ENCODE measurements at places on chromosomes 6 and 20.

DNA sequence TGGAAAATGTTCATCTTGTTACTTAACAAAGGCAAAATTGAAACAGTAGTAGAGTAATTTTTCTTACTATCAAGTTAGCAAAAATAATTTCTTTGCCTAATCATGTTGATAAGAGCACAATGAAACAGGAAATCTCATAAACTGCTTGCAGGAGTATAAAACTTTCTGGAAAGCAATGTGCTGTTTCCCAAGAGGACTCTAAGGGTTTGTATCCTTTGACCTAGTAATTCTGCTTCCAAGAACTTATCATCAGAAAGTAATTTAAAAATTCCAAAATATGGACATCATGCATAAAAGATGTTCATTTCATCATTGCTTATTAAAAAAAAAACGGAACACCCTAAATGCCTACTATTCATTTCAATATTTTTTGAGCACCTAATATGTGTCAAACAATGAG, 46.1 kb upstream of the TNFAIP3 start:
- DNase-seq = no peak

DNA sequence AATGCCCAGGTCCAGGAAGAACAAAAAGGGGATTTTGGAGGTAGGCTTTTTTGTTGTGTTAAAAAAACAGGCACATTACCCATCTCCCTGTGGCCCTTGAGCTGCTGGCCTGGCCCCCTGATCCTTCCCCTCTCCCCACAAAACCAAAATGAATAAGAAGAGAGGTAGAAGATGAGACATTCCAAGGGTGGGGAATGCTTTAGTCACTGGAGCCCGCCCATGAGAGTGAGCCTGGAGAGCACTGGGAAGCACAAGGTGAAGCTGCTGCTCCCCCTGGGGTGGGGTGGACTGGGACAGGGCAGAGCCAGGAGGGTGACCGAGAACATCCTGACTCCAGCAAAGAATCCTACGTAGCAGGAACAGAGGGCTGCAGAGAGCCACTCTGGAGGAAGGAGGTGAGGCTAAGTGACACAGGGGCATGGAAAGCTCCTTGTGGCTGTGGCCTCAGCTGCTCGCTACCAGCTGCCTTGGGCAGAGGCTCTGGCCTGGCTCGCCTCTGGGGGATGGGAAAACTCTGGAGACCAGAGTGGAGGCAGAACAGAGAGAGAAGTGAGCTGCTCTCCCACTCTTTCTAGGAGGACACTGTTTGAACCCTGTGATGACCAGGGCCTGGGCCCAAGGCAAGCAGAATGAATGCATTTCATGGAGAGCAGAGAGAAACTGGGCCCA, 48.3 kb downstream of the AKAP7 start:
- DNase-seq = no peak

- no peak for DNase-seq
Observed at GRCh38 chr6:84344005-84344404, 116.6 kb upstream of the CEP162 start.

- no peak for DNase-seq
Observed at GRCh38 chr20:9202420-9203080, 133.7 kb downstream of the PLCB4 start.

DNA sequence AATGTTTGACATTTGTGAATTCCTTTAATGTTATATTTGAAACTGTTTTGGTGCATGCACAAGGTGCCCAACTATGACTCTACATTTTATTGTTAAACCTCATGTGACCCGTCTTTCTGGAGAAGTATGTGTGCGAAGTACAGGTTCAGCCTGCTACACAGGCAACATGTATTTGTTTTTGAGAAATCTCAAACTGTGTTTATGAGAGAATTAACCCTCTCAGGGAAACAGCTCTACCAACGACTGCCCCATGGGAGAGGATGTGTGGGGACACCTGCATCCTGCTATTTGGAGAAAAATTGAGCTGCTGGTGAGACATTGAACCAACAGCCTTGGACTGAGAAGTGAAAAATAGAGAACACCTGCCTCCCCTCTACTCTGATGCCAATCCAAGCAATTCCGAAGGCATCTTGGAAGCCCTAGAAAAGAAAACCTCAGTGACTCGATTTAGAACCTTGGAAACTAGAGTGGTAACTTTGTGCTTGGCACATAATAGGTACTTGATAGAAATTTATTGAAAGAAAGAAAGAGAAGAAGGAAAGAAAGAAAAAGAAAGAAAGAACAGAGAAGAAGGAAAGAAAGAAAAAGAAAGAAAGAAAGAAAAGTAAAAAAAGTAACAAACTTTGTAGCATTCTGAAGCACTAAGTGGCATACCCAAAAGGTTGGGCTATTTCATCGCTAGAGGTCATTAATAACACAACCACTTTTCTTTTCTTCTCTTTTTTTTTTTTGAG, 2.9 kb upstream of the AKAP12 start:
- DNase-seq = no peak

- DNase-seq = no peak
Observed at GRCh38 chr6:28929887-28930620, 6.3 kb upstream of the TRIM27 start.

GRCh38 chr6:93424303-93425064, 5.1 kb upstream of the EPHA7 start:
- no peak for DNase-seq

- DNase-seq = no peak
Observed at GRCh38 chr6:122393351-122393896, 6.0 kb upstream of the HSF2 start.

DNA sequence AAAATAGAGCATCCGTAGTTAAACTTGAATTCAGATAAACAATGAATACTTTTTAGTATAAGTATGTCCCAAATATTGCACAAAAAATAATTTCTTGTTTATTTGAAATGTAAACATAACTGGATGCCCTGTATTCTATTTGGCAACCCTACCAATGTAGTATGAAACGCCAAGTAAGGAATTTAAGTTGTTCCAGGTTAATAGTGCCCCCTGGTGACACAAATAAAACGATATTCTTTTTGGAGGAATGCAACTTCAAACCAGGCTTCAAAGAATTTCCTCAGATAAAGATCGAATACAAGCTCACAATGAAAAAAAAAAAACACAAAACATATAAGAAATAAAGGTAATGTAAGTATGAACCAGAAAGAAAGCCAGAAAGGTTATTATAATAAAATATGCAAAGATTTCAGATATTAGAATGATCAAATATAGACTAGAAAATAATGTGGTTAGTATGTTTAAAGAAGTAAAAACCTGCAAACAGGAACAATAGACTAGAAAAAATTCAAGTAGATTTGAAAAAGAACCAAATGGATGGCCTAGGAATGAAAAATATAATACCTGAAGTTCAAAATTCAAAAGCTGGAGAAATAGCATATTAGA, 18.4 kb upstream of the AKAP7 start:
- DNase-seq = no peak

DNA sequence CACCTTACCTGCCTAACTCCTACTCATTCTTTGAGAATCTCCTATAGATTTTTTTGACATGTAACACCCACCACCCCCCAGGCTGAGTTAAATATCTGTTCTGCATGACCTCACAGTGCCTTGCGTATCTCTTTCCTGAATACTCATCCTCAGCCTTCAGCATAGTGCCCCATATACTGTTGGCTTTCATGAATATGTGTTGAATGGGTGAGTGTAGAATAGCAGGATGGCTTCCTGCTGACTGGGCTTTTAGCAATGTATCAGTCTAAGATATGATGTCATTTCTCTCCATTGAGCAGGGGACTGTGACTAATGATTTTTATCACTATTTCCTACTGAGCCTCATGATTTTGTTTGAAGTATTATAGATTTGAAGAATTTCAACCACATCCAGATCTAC, 361.6 kb upstream of the MARCKS start:
- DNase-seq = no peak

DNA sequence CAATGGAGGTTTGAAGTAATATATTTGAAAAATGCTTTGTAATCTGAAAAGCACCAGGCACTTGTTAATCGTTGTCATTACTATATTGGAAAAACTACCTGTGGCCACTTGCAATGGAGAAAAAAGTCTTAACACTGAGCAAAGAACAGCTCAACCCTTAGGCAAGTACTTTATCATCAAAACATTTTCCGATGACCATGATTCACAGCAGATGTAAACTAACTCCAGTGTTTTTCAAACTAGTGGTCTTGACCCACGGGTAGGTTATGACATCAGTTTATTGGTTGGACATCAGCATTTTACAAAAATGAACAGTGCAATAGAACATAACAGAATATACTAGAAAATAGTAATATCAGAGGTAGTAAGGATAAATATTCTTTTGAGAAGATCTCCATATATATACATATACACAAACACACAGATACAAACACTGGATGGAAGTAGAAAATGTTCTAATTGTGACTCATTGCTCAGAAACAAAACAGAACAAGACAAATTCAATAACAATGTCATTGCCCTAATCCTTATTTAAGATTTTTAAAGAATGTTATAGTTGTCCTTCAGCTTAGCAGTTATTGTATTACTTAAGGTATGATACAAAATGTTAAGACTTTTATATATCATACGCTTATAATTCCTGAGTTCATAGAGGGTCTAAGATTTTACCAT, 123.0 kb downstream of the PLCB1 start:
- no peak for DNase-seq

- no peak for DNase-seq
Observed at GRCh38 chr6:155143578-155144106, 120.2 kb upstream of the CLDN20 start.

GRCh38 chr6:57190140-57190539, 18.0 kb downstream of the BAG2 start:
- no peak for DNase-seq

GRCh38 chr20:58308680-58309527, 611 bp upstream of the RAB22A start:
- DNase-seq = peak; percentile 82

- DNase-seq = no peak
Observed at GRCh38 chr6:21639316-21639715, 45.8 kb downstream of the SOX4 start.

- DNase-seq = no peak
Observed at GRCh38 chr20:36320261-36320897, 14.2 kb downstream of the DLGAP4 start.

DNA sequence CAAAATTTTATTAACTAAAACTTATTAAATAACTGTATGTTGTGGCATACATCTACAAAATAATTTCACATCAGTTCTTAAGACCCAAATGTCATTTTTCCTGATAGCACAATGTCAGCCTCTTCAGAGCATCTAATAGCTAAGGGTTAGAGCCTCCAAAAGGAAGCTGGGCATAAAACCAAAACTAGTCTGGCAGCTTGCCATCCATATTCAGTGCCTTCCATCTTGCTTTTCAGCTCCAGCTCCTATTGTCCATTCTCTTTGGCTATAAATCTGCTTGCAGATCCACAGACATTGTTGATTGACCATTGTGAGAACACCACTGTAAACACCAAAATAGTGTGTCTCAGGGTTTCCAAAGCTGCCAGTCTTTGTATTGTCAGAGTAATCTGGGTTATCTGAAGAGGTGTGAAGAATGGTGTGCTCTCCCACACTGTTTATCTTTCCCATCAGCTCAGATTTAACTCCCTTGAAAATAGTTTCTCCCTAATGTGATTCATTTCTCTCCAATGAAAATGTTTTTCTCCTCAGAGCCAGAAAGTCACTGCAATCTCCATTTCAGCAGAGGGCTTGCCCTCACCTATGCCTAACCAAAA, 154.8 kb upstream of the KCNQ5 start:
- no peak for DNase-seq

DNA sequence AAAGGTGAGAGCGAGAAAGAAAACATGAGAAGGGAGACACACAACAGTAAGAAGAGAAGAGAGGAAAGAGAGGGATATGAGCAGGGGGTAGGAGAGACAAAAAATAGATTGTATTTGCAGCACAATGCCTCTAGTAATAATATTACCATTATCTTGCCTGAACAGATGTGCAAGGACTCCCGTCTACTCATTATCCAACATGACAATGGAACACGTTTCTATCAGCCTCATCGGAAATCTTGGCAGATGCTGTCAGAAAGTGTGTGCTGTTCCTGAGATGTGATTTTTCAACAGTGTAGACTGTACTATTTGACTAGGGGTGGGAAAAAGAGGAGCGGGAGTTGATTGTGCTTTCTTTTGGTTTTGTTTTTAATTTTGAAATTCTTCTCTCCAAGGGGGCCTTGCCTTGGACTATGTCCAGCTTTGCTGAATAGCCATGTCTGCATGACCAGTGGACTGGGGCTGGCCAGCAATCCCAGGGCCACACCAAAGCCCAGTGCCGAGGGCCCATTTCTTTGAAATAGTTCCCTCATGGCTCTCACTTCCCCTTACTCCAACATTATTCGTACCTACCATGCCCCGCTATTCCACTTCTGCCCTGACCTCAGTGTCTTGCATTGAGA, 11.3 kb upstream of the TRAM2 start:
- DNase-seq = no peak

DNA sequence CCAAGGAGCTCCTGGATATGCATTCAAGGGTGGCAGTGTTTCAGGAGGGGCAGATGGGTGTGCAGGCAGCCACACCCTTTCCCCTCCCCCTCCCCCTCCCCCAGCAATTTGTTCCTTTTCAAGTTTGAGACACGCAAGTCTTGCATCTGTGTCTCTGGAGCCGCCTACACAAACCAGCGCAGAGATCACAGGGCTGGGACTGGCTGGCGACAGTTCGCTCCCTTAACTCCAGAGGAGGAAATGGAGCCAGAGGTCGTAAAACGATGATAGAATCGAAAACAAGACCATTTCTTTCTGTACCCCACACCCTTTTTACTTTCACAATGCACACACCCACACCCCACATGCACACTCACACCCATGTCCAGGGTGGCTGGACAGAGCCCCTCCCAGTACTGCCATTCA, 163.1 kb downstream of the LY86 start:
- DNase-seq = no peak

DNA sequence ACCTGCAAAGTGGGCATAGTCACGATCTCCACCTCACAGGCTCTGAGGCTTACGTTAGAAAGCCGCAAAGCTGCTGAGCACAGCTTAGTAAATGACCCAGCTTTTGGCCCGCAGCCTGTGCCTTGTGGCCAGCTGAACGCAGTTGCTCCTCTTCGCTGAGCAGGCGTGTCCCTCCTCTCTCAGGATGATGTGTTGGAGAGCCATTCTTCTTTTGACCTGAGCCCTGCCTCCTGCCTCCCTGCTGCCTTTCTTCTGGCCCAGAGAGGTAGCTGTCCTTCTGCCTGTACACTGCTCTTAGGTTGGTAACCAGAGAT, 47.6 kb upstream of the MYL9 start:
- no peak for DNase-seq

- DNase-seq = no peak
Observed at GRCh38 chr6:156269751-156270369, 507.3 kb upstream of the ARID1B start.

GRCh38 chr6:73704260-73704659, 8.3 kb downstream of the CD109 start:
- no peak for DNase-seq

GRCh38 chr6:105573556-105573955, 170.7 kb upstream of the PREP start:
- DNase-seq = no peak

GRCh38 chr6:163525926-163526325, 111.4 kb downstream of the QKI start:
- DNase-seq = no peak

DNA sequence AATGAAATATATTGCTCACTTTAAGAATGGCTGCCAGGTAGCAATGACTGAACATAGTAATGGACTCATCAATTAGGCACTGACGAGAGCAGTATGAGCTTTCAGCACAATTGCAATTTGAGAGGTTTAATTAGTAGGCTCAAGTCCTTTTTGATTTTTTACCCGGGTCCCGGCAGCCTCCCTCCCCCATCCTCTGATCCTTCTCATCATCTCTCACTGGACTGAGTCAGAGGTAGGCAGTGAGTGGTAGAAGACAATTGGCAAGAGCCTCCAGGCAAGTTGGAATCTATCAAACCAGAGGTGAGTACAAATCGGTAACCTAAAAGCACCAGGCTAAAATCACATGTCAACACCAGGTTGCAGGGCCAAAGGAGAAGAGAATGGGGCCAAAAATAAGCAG, 107.9 kb downstream of the DCDC2 start:
- DNase-seq = no peak
